ENCODE measurements at places on chromosomes 16 and 17.
A peak's percentile ranks its signal among the peaks of the same experiment; 100 is the strongest.

GRCh38 chr17:48725288-48726064 lies 2.5 kb downstream of the PRAC2 start:
- DNase-seq: no peak

- DNase-seq: no peak
Measured at GRCh38 chr16:56190048-56190676, 1.1 kb upstream of the GNAO1 start.

GRCh38 chr17:62966426-62967204 lies 580 bp downstream of the TANC2 start:
- peak; percentile 66 for DNase-seq

- no peak for DNase-seq
Measured at GRCh38 chr17:50505591-50506130, 2.6 kb upstream of the MYCBPAP start.

GRCh38 chr17:50188531-50188920 lies 12.9 kb downstream of the COL1A1 start:
- DNase-seq: no peak

DNA sequence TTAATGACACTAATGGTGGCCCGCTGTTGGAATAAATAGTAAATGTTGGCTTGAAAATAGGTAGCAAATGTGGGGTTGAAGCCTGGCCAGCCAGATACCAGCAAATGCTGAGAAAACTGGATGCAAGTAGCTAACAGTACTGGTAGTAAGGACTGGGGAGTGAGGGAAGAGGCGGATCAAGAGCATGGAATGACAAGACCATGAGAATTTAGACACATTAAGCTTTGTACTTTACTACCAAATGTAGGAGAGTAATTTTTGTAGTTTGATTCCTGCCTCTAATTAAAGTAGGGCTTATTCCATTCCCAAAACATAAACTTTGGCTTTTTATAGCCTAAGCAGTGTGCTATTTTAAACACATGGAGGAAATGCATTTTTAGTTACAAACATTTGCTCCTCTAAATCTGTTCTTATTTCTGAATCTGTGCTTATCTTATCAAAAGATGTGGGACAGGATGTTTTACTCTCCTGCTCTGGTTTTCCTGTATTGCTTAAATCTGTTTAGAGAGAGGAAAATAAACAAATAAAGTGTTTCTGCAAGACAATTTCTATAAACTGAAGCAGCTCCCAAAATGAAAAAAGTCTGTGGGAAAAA lies 44.1 kb downstream of the CFDP1 start:
- DNase-seq: no peak

DNA sequence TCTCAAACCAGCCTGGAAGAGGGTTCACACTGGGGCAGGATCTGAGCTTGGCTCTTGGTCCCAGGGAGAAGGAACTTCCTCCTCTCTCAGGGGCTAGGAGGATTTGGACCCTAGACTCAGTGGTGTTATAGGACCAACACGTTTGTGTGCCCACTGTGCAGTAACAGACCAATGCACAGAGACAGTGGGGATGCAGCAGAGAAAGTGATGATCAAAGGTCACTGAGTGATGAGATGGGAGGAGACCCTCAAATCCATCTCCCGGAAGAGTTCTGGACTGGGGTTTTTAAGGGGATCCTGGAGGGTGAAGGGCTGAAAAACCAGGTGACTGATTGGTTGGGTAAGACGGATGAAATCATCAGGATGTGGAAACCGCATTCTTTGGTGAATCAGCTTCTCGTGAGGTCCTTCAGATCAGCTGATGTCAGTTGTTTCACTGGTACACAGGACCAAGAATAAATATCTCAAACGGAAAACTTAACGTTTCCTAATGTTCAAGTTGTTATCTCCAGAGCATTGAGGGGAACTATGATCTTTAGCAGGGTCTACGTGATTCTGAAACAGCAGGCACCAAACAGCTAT lies 3.3 kb upstream of the VAC14 start:
- DNase-seq: no peak

DNA sequence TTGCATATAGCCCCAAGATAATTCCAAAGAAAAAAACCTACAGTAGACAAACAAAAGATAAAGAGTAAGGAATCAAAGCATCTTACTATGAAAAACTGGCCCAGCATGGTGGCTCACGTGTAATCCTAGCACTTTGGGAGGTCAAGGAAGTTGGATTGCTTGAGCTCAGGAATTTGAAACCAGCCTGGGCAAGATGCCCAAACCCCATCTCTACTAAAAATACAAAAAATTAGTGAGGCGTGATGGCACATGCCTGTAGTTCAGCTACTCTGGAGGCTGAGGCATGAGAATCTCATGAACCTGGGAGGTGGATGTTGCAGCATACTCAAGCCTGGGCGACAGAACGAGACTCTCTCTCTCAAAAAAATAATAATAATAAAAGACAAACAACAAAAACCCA lies 764.7 kb upstream of the KIF2B start:
- DNase-seq: no peak

DNA sequence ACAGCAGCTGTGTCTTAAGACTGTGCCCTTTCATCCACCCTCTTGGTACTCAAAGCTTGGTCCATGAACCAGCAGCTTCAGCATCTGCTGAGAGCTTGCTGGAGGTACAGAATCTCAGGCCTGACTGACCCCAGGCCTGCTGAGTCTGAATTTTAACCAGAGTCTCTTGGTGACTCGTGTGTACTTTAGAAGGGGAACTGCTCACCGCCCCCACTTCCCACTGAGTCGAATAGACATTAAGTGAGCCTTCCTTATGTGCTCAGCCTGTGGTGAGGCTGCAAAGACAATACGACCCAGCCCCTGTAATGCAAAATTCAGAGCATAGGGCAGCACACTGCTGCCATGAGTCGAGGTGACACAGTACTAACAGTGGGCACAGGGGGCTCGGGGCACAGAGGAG lies 662.8 kb downstream of the WWOX start:
- no peak for DNase-seq

GRCh38 chr17:50570032-50570431 lies 9.5 kb downstream of the CACNA1G start:
- no peak for DNase-seq

DNA sequence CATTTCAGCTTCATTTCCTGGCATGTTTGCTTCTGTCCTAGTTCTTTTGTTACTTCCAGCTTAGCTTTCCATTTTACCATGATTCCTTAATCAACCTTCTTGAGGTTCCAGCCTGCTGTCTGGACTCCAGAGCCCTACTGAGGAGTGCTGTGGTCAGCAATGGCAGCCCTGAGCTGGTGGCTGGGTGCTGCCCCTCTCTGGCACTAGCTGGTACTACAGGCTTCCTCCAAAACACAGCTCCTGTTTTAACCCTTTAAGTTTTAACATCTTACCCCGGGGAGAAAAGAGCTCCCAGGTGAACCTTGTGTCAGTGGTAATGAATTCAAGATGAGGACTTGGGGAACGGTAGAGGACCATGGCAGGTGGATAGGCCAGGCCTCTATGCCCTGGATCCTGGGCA lies 395.5 kb downstream of the TMEM114 start:
- DNase-seq: no peak

Data from stimulated activated CD4-positive, alpha-beta T cell treated with anti-CD3 and anti-CD28 coated beads, Interleukin-4, amount 100 ng/mL, for 4 hours (primary cell).